NCI-H187 treated with DMSO at 0.1 percent for 48 hours (cell line): ENCODE measurements at places on chromosomes 4 and X.

- no peak for DNase-seq
Observed at GRCh38 chrX:102067966-102068723, 57.3 kb upstream of the TCEAL2 start.

DNA sequence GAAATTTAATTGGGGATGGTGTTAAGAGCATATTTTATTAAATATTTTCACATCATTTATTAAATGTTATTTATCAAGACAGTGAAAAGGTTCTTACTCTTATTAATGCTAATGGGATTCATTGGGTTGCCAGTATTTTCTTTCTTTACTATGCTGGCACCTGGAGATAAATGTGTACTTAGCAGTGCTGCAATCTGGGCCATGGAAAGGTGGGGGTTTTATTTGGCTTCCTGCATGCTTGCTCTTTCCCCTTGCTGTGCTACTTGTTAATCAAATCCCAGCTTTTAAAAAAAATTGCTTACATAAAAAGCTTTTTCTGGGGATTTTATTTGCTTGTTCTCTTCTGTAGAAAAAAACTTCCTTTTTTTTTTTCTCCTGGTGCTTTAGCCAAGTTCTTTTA lies 48.3 kb downstream of the ZAR1 start:
- DNase-seq: no peak

GRCh38 chrX:13721819-13722519 lies 12.5 kb downstream of the TRAPPC2 start:
- DNase-seq: peak; percentile 50

GRCh38 chr4:48665555-48666186 lies 114.4 kb downstream of the FRYL start:
- DNase-seq: no peak

- no peak for DNase-seq
Observed at GRCh38 chrX:130171446-130172126, at the start of gene RAB33A. Gene RAB33A, plus strand, starts transcription at chrX:130171962. Its CDS starts 101 bp downstream, at chrX:130172063.

- no peak for DNase-seq
Observed at GRCh38 chr4:151917145-151917734, 156.4 kb upstream of the GATB start.

DNA sequence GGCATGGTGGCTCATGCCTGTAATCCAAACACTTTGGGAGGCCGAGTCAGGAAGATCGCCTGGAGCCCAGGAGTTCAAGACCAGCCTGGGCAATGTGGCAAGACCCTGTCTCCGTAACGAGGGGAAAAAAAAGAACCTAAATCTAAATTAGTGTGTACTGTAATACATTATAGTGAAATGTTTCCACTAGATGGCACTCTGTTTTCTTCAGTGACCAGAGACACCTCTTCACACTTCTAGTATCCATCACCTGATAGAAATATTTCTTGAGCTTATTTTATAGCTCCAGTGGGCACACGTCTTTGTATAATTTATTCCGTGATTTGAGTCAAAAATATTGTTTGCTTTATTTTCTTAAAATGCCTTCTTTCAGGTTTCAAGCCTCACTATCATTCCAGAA lies 600.9 kb upstream of the DIPK2B start:
- DNase-seq: no peak

GRCh38 chr4:39464886-39465501 lies 6.1 kb downstream of the LIAS start:
- no peak for DNase-seq

DNA sequence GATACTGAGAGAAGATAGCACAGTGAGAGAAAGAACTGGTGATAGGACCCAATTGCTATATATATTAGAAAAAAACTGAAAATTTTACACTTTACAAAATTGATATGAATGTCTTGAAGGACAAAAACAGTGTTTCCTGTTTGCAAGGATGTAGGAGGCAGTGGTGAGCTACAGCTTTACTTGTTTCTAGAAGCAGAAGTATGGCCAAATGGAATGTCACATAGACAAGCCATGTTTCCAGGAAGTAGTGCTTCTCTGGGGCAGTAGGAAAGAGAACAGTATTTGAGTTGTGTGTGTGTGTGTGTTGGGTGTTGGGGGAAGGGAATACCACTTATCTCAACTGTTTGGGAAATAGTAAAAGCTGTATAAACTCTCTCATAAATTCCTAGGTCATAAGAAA lies 60.9 kb upstream of the IBSP start:
- no peak for DNase-seq

GRCh38 chrX:69374569-69374968 lies 129.6 kb upstream of the NALF2 start:
- DNase-seq: no peak

- DNase-seq: no peak
Observed at GRCh38 chr4:146389561-146389960, 132.2 kb downstream of the SLC10A7 start.
